ENCODE measurements at places on chromosomes 6 and 20.

- DNase-seq, result no peak
Measured at GRCh38 chr20:46322641-46323040, 14.3 kb upstream of the CDH22 start.

GRCh38 chr20:23094213-23094896 lies 8.2 kb upstream of the CD93 start:
- DNase-seq, result no peak

- DNase-seq, result no peak
Measured at GRCh38 chr20:58523072-58523970, 8.1 kb upstream of the APCDD1L start.

DNA sequence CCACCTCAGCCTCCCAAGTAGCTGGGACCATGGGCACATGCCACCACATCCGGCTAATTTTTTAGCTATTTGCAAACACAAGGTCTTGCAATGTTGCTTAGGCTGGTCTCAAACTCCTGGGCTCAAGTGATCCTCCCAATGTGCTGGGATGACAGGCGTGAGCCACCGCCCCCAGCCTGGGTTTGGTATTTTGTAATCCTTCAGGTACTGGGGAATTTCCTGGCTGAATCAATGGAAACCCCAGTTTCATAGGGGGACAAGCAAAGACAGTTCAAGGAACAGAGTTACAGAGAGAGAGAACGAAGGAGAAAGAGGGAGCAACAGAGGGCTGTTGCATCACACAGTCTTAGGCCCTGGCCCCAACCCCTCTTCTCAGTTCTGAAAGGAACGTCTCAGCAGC lies 35.7 kb downstream of the RAB44 start:
- no peak for DNase-seq

DNA sequence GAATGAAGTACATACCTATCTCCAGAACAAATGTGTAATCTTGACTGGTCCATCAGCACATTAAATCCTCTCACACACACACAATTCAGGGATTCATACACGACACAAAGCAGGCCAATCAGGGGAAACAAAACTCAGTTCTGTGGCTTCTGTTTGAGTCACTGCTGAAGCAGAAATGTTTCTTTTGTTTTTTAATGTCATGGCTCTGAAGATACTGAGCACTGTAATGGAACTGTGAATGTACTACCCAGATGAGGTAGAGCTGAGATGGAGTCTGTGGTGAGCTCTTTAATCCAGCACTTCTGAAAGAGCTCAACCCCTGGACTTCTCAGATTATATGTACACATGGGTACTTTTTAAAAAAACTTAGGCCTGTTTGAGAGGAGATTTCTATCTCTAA lies 116.4 kb downstream of the THEMIS start:
- DNase-seq, result no peak

DNA sequence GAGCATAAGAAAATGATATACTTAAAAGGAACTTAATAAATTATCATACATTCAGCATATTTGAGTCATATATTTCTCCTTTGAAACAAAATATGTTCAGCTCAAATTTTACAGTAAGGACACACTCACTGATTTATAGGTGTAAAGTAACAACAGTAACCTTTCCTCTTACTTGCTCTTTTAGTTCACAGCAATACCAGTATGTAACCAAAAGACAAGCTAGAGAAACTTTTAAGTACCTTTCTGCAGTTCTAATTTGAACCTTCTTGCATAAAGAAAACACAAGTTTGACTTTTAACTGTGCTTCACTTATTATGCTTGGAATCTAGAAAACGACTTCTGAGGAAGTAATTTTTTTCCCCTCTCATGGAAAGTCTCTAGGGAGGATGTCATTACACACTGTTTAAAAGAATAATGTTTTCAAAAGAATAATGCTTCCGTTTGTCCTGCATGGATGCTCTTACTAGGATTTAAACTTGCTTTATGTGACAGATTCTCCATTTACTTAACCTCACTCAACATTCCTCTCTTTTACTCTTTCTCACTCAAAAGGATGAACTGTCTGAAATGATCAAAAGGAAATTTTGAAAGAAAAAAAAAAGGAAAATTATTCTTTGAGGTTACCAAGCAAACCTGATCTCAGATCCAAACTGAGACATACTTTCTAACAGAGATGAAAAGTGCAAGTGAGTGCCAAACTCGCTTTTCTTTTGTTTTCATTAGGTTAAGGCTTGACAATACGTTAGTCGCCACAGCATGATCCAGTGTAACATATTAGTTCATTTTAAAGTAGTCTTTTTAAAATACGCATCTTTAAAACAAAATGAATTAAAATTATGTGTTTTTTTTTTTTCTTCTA lies 22.4 kb upstream of the CALHM6 start:
- DNase-seq, result no peak

DNA sequence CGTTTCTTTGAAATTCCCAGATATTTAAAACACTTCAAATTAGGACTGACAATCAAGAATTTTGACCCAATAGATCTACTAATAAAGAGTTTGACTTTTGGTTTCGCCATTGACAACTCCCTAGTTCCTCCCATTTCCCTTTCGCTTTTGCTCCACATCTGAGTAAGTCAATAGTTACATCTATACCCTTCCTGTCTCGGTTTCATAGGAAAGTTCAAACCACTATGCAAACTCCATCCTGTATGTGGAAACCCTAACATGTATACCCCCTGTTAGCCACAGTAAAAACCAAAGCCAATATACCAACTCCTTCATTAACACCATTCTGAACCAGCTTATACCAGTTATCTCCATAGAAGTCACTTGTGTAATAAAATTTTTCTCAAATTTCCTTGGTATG lies 311.1 kb downstream of the MMUT start:
- no peak for DNase-seq

DNA sequence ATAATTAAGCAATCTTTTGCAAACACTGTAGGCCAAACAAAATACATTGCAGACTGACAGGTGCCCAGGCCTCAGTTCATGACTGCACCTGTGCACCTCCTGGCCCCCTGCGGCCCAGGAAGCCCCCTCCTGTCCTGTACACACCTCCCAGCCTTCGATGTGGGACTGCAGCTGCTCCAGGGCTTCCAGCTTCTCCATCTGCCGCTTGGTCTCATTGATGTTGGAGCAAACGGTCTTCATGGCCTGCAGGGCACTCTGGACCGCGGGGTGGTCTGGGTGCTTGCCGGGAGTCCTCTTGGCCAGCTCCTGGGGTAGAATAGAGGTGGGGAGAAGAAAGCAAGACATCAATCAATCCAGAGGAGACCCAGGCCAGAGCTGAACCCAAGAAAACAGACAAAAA lies 119.7 kb downstream of the PREX1 start:
- DNase-seq, result no peak

- no peak for DNase-seq
Measured at GRCh38 chr6:127481111-127481510, 21.9 kb upstream of the KIAA0408 start.

GRCh38 chr6:81340946-81341345 lies 411.5 kb downstream of the TENT5A start:
- no peak for DNase-seq

- no peak for DNase-seq
Measured at GRCh38 chr6:137013738-137014602, 30.8 kb downstream of the IL20RA start.

All from effector CD8-positive, alpha-beta T cell (primary cell).